Neuronal stem cell (in vitro differentiated cells): ENCODE measurements at places on chromosomes 2 and 18.

DNA sequence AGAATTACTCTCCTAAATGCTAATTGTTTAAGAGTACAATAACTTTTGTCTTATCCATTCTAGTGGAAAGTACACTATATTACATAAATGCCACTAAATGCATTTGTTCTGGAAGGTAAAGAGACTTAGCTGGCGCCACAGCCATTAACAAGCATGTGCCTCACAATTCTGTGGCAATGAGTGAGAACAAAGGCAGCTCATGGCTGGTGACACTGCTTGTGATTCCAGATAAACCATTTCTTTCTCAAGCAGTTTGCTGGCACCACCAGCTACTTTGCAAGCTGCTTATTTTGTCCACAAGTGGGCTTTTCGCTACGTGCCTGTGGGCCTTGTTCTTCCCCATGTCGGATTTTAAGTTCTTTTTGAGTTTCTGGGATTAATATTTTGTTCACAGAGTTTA is 147.6 kb upstream of the SMAD7 start:
- no peak overlapping the region for H3K27ac ChIP-seq
- DNase-seq, result no peak
- no peaks in the 10 kb centered on the region for H3K27me3 ChIP-seq

DNA sequence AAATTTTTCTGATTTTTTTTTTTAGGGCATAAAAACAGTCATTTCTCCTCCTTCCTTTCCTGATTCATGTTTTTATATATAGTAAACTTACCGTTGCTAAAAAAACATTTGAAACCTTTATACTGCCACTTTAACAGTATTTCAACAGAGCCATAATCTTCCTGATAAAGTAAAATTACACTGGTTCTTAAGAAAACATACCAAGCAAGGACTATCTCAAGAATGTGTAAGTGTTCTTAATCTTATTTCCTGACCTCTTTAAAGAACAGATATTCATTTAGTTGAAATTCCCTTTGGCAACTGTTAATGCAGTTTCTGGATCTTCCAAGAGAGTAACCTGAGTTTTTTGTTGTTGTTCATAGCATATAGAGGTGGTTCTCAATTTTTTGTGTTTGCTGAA is 26.6 kb upstream of the COLEC12 start:
- no peaks in the 10 kb centered on the region for H3K36me3 ChIP-seq
- H3K27me3 ChIP-seq, result no peaks in the 10 kb centered on the region
- no peak overlapping the region for H3K4me3 ChIP-seq
- DNase-seq, result no peak
- no peak overlapping the region for H3K27ac ChIP-seq

- H3K36me3 ChIP-seq, result no peaks in the 10 kb centered on the region
- no peak for DNase-seq
- H3K4me1 ChIP-seq, result peaks cover 5% of the 10 kb centered on the region
Measured at GRCh38 chr2:195664528-195664927, 7.5 kb downstream of the SLC39A10 start.

- peaks cover 69% of the 10 kb centered on the region for H3K36me3 ChIP-seq
- H3K27me3 ChIP-seq, result no peaks in the 10 kb centered on the region
- H3K4me3 ChIP-seq, result no peak overlapping the region
- no peak for DNase-seq
Measured at GRCh38 chr2:190670182-190670946, 21.5 kb downstream of the NAB1 start.

DNA sequence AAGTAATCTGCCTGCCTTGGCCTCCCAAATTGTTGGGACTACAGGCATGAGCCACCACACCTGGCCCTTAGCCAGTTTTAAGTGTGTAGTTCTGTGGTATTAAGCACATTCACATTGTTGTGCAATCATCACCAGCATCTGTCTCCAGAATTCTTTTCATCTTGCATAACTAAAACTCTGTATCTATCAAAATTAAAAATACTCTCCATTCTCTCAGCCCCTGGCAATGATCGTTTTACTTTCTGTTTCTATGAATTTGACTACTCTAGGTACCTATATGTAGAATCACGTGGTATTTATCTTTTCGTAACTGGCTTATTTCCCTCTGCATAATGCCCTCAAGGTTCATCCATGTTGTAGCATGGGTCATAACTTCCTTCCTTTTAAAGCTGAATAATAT is 45.5 kb upstream of the CAVIN2 start:
- no peak for DNase-seq
- H3K36me3 ChIP-seq, result no peaks in the 10 kb centered on the region
- H3K27ac ChIP-seq, result no peak overlapping the region
- no peaks in the 10 kb centered on the region for H3K27me3 ChIP-seq

DNA sequence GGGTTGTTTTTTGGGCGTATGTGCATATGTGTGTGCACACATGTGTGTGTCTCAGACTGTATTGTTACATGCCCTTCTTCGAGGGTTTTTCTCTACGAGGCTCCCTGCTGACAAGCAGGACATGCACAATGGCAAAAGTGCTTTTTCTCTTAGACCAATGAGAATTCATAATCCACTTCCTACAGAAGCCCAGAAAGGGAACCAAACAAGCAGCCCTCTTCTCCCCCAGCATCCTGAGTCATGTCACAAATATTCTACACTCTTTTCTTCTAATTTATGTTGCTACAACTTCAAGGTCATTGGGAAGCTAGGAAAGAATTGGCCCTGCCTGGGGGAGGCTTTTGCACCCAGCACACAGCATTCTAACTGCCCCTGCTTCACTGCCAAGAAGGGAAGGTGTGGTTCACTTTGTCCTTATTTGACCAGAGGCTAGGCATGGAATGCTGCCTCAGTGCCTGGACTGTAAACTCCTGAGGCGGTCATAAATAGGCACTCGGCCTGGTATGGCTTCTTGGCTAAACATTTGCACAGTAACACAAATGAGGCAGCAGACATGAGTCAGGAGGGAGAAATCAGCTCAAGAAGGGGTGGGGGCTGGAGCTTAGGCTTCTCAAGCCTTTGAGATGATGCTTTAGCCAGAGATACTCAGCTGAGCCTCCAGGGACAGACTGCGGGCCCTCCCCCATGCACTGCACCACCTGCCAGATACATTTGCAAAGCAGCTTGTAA is 92.7 kb upstream of the KLF7 start:
- peak overlapping the region; percentile 30 for H3K27ac ChIP-seq
- H3K4me1 ChIP-seq, result peaks cover 30% of the 10 kb centered on the region
- no peaks in the 10 kb centered on the region for H3K36me3 ChIP-seq
- H3K27me3 ChIP-seq, result no peaks in the 10 kb centered on the region
- no peak for DNase-seq
- peak overlapping the region; percentile 11 for H3K4me3 ChIP-seq

DNA sequence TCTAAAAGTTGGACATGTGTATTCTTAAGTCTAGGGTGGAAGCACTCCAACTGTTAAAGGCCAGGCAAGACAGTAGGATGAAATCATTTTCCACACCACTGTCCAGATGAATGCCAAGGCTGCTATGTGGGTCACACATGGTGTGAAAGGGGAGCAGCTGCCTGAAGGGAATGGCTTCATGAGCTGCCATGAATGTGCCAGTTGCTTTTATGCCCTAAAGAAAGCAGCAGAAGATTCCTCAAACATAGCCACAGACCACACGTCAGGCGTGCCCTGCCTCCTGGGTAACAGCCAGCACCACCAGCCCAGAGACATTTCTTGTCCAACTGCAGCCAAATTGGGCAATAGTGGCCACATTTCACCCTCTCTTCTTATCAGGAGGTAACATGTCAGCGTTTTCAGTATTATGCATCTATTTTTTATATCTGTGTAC is 130.2 kb downstream of the MTCL1 start:
- H3K4me1 ChIP-seq, result no peaks in the 10 kb centered on the region
- no peak overlapping the region for H3K4me3 ChIP-seq

DNA sequence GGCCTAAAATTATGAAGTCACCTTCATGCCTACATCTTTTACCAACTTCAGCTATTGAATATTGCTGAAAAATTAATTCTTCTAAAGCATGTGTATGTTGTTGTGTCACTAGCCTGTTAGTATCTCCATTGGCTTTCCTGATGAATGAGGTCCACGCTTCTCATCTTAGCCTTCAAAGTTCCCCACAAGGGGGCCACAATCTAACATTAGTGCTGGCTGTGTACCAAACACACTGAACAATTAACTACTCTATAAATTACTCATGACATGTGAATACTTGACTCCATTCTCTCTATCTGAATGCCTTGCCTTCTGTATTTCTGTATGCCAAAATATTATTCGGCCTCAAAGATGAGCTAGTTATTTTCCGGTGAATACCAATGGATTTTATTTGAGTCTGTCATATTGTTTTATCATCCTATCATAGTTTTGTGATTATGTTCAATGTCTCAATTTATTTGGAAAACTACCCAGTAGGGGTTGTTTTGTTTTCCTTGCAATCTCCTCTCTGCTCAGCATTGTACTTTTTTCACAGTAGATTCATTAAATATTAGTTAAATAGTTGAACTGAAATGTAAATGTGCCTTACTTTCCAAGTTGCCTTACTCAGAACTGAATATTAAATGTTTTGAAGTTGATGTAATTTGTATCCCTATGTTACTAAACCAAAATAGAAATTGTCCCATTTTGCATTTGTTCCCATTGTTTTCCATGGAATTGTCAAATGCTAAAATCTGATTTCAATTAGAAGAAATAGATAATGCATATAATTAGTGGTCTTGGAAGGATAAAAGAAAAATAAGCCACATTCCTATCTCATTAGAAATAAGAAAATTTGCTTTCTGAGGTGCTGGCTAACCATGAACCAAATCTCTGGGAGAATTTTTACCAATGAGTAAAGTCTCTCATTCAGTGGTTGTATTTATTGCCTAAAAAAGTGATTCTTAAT is 208.4 kb upstream of the COL3A1 start:
- peak; percentile 8 for DNase-seq
- H3K36me3 ChIP-seq, result no peaks in the 10 kb centered on the region
- H3K4me1 ChIP-seq, result no peaks in the 10 kb centered on the region
- H3K27ac ChIP-seq, result no peak overlapping the region
- no peaks in the 10 kb centered on the region for H3K27me3 ChIP-seq

- H3K27ac ChIP-seq, result no peak overlapping the region
- H3K36me3 ChIP-seq, result no peaks in the 10 kb centered on the region
- no peak for DNase-seq
- peaks cover 5% of the 10 kb centered on the region for H3K4me1 ChIP-seq
- no peak overlapping the region for H3K4me3 ChIP-seq
- no peaks in the 10 kb centered on the region for H3K27me3 ChIP-seq
Measured at GRCh38 chr2:69771461-69771860, 29.5 kb downstream of the ANXA4 start.

DNA sequence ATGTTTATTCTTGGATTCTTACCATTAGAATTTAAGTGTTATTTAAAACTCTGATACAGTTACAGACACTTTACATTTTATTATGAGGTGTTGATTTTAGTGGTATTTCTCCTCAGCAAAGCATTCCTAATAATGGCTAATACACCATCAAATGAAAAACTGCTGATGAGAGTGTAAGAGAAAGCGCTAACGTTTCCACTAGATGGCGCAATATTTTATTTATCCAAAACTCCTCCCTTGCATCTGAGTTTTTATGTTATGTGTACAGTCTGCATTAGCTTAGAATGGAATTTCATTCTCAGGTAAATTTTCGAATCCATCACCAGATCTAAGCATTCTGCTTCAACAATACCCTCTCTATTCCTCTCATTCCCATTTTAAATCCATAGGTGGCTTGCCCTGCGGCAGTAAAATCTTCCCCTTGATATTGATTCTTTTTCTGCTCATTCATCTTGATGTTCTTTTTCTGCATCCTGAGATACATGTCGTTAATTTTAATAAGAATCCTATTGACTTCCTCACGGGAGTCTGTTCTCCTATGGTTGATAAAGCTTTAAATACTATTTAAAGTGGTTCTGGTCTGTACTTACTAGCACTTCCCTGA is 53.9 kb downstream of the PRKRA start:
- peak; percentile 24 for DNase-seq
- H3K27me3 ChIP-seq, result no peaks in the 10 kb centered on the region
- no peaks in the 10 kb centered on the region for H3K4me1 ChIP-seq
- no peak overlapping the region for H3K27ac ChIP-seq
- H3K36me3 ChIP-seq, result peaks cover 3% of the 10 kb centered on the region

DNA sequence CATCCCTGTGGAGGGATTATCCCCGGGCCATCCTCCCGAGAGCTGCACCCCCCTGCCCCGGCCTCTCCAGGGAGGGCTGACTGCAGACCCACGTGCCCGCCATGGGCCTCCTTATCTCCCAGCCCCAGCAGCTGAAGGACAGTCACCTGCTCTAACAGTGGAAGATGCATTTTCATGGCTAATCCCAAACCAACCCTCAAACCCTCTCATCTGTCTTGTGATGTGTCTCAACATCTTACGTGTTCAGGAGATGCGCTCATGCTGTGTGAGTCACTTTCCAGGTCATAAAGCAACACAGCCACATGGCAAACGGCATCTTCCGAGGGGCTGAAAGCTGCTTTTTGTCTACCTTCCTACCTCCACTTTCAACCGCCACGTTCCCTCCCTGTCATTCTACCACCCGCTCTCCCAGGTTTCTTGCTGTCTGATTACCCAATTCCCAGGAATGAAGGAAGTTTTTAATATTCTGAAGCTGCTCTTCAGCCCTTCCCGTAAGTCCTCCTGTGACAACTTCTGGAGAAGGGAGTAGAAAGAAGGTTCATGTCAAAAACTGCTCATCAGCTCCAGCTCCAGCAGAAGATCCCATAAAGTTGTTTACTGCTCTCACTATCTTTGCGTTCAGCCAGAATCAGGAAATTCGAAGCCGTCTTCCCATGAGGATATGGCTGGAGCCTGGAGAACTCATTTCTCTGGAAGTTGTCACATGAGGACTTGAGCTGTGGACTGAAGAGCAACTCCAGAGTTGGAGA is 54.5 kb downstream of the MBP start:
- no peak for DNase-seq
- H3K4me1 ChIP-seq, result no peaks in the 10 kb centered on the region
- no peak overlapping the region for H3K4me3 ChIP-seq
- H3K27ac ChIP-seq, result no peak overlapping the region
- no peaks in the 10 kb centered on the region for H3K36me3 ChIP-seq
- no peaks in the 10 kb centered on the region for H3K27me3 ChIP-seq

GRCh38 chr18:59547581-59548182 is 149.5 kb downstream of the CCBE1 start:
- DNase-seq, result no peak
- H3K4me3 ChIP-seq, result no peak overlapping the region
- H3K36me3 ChIP-seq, result no peaks in the 10 kb centered on the region

GRCh38 chr2:160156665-160157064 is 43.4 kb downstream of the ITGB6 start:
- no peak overlapping the region for H3K4me3 ChIP-seq
- H3K27ac ChIP-seq, result no peak overlapping the region
- no peak for DNase-seq
- no peaks in the 10 kb centered on the region for H3K36me3 ChIP-seq

GRCh38 chr2:162840598-162841246 is 2.2 kb upstream of the KCNH7 start:
- peaks cover 2% of the 10 kb centered on the region for H3K4me1 ChIP-seq
- H3K36me3 ChIP-seq, result no peaks in the 10 kb centered on the region
- no peak overlapping the region for H3K27ac ChIP-seq
- peak; percentile 93 for DNase-seq
- H3K27me3 ChIP-seq, result no peaks in the 10 kb centered on the region

DNA sequence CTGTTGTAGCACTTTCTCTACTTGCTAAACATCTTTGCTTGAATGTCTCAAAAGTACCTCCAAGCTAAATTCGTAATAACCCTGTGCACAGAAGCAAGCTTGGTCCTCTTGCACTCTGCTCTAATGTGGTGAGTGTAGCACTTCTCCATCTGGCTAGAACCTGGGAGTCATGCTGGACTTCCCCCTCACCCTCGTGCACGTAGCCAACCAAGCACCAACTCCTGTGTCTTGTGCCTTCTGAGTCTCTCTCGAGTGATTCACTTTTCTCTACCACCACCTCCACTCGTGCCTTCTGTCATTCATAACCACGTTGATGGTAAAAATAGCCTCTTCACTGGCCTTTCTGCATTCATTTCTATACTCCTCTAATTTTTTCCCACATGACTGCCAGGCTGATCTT is 91.9 kb upstream of the KCNE4 start:
- no peak overlapping the region for H3K4me3 ChIP-seq
- no peak for DNase-seq
- no peak overlapping the region for H3K27ac ChIP-seq
- H3K4me1 ChIP-seq, result no peaks in the 10 kb centered on the region
- H3K27me3 ChIP-seq, result no peaks in the 10 kb centered on the region
